Right hindlimb (tissue), 1 donor: ENCODE measurements at places on chromosomes 7 and 10.

DNA sequence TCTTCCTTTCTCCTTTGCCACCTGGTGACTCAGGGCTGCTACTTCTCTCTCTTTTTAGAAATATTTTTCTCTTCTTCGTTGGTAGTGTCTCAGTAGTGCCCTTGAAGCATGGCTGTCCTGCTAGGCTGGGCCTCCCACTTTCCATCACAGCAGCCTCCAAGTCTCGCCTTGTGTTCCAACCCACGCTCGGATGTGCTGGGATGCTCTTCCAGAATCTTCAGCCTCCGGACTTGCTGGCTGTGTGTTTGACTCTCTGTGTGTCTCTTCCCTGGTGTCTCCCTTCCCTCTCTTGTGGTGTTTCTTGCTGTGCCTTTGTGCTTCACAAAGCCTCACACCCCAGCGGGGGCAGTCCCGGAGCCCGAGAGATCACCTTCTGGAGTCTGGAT, 100.5 kb downstream of the INPP5A start:
- DNase-seq: no peak

DNA sequence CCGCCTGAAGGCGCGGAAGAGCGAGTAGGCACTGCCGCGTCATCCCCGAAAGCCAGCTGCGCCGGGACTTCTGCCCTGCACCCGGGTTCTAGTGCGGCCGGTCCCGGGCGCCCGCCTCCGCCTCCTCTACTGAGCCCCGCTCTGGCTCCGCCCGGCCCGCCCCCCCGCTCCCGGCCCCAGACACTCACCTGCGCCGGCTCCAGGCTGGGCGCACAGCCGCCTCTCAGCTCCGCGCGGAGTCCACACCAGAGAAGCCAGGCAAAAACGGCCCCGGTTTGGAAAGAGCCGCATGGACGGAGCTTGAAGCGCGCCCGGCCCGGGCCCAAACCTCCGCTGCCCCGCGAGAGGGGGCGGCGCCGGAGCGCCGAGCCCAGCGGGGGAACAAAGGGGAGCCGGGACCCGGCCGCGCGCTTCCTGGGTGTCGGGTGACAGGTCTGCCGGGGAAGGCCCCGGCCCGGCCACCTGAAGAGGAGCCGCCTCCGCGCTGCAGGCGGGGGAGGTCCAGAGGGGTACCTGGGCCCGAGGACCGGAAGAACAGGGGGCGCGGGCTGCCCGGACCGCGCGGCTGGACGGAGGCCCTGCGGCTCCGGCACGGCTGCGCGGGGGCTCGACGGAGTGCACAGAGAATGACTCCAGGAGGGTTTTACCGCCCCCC, 168.2 kb downstream of the NRF1 start:
- DNase-seq: no peak

- DNase-seq: no peak
Measured at GRCh38 chr7:105653441-105654005, 72.2 kb upstream of the EFCAB10 start.

GRCh38 chr7:79281426-79281825, 172.0 kb downstream of the MAGI2 start:
- DNase-seq: no peak

- no peak for DNase-seq
Measured at GRCh38 chr7:95517458-95517857, 31.7 kb downstream of the ASB4 start.

GRCh38 chr7:142513178-142513955, 235.9 kb upstream of the PRSS1 start:
- no peak for DNase-seq

DNA sequence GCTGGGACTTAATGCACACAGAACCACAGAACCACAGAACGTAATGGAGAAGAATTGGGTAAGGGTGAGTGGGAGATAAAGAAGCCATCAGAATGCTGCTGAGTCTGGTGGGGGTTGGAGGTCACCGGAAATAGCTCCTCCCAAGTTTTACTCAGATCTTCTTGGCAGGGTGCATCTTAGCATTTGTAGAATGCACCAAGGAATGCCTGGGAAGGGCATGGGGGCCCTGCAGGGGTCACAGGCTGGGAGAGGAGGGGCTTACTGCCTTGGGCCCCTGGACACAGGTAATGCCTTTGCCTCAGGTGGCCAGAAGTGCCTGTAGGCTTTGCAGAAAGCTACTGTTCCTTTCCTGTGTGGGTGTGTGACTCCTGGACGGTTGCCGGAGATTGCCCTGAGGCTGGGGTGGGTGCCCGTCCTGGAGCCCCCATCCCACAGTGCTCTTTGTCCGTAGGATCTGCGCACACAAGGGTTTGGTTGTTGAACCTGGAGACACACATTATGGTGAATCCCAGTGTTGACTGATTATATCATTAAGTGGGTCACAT, 55.1 kb downstream of the MGMT start:
- peak; percentile 6 for DNase-seq
